ENCODE measurements at places on chromosomes 6 and 20.
A peak's percentile ranks its signal among the peaks of the same experiment; 100 is the strongest.

DNA sequence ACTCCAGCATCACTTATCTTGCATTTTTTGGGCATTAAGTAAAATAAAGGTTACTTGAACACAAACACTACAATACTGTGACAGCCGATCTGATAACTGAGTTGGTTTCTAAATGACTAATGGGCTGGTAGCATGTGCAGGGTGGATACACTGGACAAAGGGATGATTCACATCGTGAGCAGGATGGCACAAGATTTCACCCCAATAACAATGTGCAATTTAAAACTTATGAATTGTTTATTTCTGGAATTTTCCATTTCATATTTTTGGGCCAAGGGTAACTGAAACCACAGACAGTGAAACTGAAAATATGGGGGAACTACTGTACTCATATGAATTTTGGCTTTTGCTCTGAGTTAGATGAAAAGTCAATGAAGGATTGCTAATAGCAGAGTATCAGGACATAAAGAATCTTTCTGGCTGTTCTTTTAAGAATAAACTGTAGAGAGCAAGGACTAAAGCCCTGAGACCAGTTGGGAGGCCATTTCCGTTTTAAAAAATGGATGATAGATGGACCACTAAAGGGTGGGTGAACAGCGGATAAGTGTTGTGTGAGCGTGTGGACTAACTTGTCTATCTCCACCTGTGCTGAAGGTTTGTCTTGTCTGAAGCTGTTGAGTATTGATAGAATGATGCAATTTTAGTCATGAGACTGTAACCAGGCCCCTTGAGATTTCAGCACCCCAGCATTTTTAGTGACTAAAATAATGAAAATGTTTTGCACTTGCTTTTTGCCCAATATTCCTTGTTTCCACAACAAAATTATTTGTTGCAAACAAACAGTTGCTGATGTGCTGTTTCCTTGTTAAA lies 8.2 kb downstream of the SPINT3 start:
- DNase-seq, result no peak

- DNase-seq, result no peak
These were observed 538.7 kb upstream of the ID4 start for GRCh38 chr6:19298421-19298820.

GRCh38 chr20:52828199-52828598 lies 144.0 kb upstream of the TSHZ2 start:
- DNase-seq, result no peak

GRCh38 chr6:35056952-35057351 lies 84.2 kb downstream of the TCP11 start:
- no peak for DNase-seq

GRCh38 chr6:36912586-36912985 lies 26.8 kb downstream of the C6orf89 start:
- no peak for DNase-seq

DNA sequence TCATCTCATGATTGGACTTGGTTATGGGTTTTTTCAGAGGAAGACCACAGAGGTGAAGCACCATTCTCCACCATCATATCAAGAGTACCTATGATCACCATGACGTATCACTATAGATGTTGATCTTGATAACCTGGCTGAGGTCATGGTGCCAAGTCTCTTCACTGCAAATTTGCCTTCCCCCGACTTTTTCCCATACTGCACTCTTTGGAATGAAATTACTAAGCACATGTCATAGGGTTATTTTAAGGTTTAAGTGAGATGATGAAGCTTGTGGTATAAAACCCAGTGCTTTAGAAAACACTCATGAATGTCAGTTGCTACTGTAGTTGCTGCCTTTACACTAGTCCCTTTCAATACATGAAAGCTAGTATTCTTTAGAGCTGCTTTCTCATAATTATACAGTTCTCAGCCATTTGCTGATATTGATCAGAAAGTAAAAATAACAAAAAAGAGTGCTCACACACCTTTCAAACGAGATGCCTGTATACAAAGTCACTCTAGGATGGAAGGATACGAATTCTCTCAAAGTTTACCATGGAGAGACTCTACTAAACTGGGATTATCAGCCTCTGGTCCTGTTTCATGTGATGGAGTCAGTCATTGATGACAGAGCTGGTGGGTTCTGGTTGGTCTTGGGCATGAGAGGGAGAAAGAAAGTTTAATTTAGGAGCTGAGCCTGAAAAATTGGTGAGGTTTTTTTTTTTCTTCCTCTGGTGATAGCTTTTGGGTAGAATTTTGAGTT lies 228.1 kb downstream of the PRL start:
- DNase-seq, result no peak

GRCh38 chr6:39007575-39007974 lies 41.0 kb upstream of the GLP1R start:
- no peak for DNase-seq

DNA sequence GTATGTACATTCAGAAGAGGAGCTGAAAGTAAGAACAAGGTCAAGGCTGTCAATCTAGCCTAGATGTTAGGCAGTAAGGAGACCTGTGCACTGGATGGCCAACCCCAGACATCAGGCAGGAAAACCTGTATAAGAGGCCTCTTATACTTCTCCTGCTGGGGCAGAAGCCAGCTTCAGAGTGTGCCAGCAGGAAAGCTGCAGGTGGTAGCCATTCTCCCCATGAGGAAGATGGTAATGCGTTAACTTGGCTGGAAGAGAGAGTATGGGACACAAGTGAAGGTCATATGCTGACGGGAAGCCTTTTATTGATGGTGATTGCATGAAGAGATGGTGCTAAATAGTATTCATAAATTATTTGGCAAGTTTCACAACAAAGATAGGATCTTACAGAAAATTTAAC lies 20.6 kb downstream of the NHLRC1 start:
- DNase-seq, result no peak

DNA sequence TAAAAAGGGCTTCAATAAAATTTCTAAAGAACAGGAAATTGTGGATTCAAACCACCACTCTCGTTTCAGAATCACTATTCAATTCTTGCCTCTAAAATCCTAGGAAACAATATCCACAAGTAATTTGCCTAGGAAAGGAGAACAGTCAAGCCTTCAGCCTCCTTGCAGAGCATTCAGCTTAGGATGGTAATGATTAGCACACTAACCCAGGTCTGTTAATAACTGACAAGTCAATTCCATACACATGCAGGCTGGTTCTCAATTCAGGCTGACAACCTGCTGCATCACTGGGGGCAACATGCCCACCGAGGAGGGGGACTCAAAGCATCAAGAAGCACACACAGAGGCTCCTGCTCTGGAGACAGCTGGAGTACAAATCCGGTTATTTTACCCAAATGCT lies 57.6 kb downstream of the GMDS start:
- DNase-seq, result no peak

DNA sequence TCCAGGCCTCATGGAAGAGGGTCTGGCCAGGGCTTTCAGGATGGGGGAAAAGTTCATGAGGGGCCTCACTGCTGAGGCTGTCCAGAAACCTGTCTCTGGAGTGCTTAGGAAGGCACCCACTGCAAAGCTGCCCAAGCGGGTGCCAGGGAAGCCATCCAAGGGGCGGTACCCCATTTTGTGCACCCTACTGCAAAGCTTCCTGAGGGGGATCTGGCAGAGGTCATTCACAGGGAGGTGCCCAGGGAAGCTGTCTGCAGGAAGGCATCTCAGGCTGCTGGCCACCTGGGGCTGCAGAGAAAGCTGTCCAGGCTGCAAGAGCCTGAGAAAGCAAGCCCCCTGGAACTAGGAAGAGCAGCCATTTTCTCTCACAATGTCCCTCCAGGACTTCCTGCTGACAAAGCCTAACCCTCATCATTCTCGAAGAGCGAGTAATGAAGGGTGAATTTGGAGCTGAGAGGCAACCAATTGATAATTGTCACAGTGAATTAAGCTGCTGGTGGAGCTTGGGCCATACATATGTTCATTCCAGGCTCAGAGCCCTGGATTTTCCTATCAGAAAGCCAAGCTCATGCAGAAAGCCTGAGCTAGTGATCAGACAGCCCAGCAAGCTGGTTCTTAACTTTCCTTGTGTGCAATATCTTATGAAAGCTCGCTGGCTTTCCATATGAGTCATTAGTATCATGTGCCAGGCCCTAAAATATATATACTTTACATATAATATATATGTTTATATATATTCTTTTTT lies 62.2 kb upstream of the SLC22A16 start:
- no peak for DNase-seq

- no peak for DNase-seq
These were observed at the start of gene ADA for GRCh38 chr20:44651684-44652423. ADA (minus strand) TSS chr20:44651699; CDS start chr20:44651607, 92 bp downstream.

DNA sequence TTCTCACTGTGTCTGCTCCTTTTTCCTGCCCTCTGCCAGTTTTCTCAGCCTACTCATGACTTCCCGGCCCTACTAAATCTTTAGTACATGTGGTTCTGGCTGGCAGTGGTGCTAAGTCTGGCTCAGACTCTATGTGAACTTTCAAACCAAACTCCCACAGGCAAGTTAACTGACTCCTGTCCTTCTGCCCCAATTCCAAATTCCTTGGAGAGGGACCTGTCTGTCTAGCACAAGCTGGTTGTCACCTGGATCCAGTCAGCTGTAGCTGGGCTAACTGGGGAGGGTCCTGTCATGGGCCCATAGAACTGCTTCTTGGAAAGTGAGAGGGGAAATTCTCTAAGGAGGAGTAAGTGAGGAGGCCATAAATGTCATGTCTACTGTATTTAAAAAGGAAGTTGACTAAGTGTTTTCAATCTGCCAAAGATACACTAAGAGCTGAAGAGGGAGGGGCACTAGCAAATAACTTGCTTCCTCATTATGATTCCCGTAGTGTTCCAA lies 240.1 kb downstream of the KCNQ5 start:
- DNase-seq, result peak; percentile 48

- DNase-seq, result no peak
These were observed 125.6 kb downstream of the CDC5L start for GRCh38 chr6:44512868-44513741.

- DNase-seq, result no peak
These were observed 34.1 kb downstream of the DACT2 start for GRCh38 chr6:168285456-168285855.

DNA sequence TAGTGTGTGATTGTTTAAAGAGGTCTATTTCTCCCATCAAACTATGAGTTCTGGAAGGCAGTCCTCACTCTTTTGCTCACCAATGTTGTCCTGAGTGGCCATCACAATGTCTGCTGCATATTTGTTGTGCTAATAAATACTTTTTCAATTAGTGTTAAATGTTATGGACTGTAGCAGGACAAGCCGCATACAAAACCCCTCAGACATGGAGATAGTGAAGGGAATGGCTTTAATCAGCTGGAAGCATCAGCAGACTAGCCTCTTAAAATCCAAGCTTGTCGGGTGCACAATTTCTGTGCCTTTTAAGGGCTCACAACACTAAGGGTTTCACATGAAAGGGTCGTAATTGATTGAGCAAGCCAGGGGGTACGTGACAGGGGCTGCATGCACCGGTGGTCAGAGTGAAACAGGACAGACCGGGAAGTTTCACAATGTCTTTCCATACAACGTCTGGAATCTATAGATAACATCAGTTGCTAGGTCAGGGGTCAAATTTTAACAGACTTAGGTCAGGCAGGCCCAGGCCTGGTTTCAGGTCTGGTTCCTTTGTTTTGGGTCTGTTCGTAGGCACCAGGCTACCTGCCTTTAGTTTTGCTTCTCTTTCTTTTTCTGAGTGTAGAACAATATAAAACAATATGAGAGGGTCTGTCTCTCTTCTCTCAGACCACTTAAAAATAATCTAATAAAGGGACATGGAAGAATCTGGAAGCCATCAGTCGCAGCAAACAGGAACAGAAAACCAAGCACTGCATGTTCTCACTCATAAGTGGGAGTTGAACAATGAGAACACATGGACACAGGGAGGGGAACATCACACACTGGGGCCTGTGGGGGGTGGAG lies 327.6 kb upstream of the HTR1E start:
- no peak for DNase-seq

DNA sequence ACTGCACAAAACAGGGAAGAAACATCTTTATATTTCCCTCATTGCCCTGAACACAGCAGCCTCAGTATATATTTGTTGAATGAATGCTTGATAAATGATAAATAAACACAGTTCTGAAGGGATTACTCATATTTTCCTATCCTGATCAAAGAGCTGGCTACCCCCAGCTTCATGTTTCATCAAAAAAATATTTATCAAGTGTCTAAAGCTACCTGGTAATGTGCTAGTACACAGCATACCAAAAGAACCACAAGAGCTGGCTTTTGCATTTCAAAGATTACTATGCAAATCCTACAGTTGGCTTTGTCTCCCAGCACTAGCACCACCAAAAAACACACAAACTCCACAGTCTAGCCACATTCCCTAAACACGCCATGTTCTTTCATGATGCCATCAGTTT lies 130.0 kb downstream of the BTBD9 start:
- no peak for DNase-seq

GRCh38 chr6:29967379-29968010 lies 25.2 kb downstream of the HLA-A start:
- DNase-seq, result no peak

DNA sequence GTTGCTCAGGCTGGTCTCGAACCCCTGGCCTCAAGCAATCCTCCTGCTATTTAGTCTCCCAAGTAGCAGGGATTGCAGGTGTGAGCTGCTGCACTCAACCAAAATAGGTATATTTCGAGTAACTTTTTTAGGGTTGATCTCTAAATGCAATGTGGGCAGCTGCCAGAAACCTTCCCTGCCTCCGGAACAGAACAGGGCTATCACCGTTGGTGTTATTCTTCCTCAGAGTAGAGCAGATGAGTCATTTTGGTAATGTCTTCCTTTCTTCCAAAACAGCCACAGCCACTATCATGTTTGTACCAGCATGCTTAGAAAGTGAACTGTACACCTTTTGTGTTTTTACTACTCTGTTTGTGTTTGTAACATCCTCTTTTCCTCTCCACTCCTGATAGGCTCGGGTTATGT lies 44.1 kb downstream of the SNX9 start:
- DNase-seq, result no peak

- no peak for DNase-seq
These were observed 363.9 kb downstream of the KIF16B start for GRCh38 chr20:16209357-16209756.
